Stimulated activated CD4-positive, alpha-beta T cell treated with anti-CD3 and anti-CD28 coated beads, Interleukin-4, amount 100 ng/mL, for 48 hours (primary cell): ENCODE measurements at places on chromosomes 2 and 18.

DNA sequence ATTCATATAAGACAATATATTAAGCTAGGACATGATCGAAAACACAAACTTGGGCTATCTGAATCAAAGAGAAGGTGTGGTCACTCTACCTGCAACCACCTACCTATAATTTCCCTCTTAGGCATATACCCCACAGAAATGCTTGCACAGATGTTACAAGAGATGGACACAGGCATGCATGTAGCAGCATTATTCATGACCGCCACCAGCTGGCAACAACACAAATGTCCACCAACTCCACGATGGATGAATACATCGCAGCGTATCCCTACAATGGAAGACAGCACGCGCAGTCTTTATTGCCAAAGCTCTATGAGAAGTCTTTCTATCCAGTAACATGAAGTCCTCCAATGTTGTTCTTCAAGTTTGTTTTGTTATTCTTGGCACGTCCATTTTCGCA is 90.8 kb downstream of the ARL4C start:
- no peak for DNase-seq

DNA sequence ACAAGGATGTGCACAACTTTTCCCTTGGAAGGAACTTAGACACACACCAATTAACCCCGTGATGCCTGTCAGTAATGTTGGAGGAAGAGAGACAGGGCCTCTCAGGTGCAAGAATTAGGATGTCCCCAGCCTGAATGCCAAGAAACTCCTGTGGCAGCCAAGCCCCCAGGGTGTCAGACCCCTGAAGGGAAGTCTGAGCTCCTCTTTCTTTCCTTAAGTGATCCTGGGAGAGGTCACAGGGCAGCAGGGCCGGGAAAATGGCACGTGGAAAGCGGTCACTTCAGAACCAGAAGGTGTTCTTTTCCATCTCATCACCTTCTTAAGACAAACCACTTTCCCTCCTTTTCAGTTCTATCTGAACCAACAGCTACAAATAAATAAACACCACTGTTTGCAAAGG is 185.9 kb downstream of the ANAPC1 start:
- DNase-seq, result no peak

DNA sequence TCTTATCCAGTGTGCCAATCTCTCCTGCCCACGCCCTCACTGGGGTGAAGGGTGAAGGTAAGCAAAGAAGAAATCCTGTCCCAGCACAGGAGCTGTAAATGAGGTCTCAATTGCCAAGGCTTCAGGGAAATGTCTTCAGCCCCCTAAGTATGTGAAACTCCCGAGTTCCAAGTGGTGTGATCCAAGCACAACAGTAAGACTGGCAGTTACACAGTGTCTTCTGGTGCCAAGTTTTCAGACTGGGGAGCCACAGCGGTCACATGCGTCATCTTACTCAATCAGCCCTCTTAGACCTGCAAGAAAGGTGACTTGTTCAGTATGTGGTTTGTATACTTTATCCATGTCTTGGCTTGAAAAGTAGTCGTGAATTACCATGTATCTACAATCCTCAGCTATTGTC is 55.0 kb upstream of the SPRED2 start:
- DNase-seq, result no peak

GRCh38 chr2:148979919-148980277 is 58.6 kb upstream of the LYPD6B start:
- DNase-seq, result no peak

DNA sequence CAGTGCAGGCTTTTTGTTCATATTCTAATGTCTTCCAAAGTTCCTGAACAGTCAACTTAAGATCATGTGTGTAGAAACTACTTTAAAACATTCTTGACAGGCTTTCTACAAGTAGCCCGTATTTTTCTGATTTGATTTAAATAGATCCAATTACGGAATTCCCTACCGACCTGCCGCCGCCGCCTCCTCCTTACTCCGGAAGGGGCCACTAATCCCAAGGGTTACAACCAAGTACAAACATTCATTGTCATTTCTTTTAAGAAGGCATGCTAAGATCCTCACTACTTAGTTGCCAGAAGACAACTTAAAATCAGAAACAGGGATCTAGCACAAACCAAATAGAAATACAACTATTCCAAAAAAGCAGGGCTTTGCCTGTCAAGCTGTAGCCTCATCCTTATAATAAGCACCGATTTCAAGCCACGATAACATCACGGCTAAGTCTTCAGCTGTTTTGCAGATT is 784 bp downstream of the WDR33 start:
- no peak for DNase-seq

DNA sequence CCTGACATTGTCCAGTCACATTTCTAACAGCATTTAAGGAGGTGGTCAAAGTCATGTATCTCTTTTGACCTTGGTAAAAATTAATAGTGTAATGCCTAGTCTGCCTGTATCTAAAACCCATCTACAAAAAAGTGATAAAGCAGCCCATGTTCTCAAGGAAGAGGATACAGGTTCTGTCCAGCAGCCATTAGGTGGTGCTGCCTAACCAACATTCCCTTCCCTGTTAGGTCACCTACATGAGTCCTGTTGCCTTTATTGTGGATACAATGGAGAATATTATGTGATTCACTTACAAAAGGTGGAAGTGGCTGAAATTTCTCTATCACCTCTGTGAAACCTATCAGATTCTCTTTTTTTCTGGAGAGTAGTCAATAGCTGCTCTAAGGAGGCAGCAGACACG is 52.5 kb downstream of the AQP4 start:
- DNase-seq, result no peak

GRCh38 chr2:135909976-135910375 is 33.7 kb upstream of the MCM6 start:
- DNase-seq, result no peak

- DNase-seq, result no peak
Observed at GRCh38 chr18:55287149-55287806, 300.7 kb downstream of the TCF4 start.

GRCh38 chr18:48488388-48488850 is 50.4 kb upstream of the CTIF start:
- DNase-seq, result no peak

GRCh38 chr18:2853926-2854664 is 7.3 kb downstream of the EMILIN2 start:
- DNase-seq, result no peak

- DNase-seq, result no peak
Observed at GRCh38 chr2:26355038-26355995, 8.7 kb upstream of the ADGRF3 start.

- no peak for DNase-seq
Observed at GRCh38 chr2:105812180-105813044, 67.7 kb downstream of the NCK2 start.

DNA sequence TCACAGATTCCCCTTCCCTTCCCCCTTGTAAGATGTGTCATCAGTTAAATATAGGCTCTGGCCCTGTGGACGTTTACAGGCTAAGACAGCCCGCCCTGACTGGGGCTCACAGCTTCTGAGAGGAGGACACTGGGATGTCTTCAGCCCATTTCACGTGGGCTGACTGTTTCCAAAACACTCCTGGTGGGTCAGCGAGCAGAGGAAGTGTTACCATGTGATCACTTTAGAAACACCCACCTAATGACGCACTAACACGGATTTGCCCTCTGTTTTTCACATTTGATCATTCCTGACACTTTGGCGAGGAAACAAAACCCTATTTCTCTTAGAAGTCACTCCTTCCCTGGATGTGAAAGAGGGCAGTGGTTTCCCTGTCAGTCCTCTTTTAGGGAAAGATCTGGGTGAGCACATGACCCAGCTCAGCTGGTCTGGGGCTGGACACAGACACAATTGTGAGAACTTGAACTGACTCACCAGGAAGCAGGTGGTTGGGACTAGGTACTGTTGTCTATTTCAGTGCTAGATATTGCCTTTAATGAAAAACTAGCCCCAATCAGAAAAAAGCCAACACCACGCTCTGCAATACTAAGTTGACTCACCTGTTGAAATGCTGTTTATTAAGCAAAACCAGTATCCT is 38.8 kb downstream of the BMP10 start:
- peak; percentile 40 for DNase-seq

GRCh38 chr2:144330951-144331673 is 188.8 kb downstream of the ZEB2 start:
- DNase-seq, result no peak

GRCh38 chr2:179096090-179096489 is 46.2 kb upstream of the CCDC141 start:
- no peak for DNase-seq

- DNase-seq, result no peak
Observed at GRCh38 chr2:96258166-96259022, 7.4 kb downstream of the TMEM127 start.
